Left colon (tissue), 2 donors: ENCODE measurements at places on chromosomes 16 and 17. TPM values are rescaled to one million over a fixed set of nuclear protein-coding genes. Genes with fewer than 3 reads are reported as not detected.

Gene CCL17
- not detected for total RNA-seq

Gene TIMM22
- 8.2 TPM for total RNA-seq

Gene CIAPIN1
- 47.3 TPM for total RNA-seq

Gene TNP2
- total RNA-seq, result not detected

Gene CTDNEP1
- 108 TPM for total RNA-seq

Gene KLHL10
- not detected for total RNA-seq

Gene GIT1
- 30.8 TPM for total RNA-seq

Gene QRICH2
- total RNA-seq, result 1.9 TPM

Gene KRTAP4-1
- not detected for total RNA-seq

Gene TP53TG3
- total RNA-seq, result not detected

Gene DPH1
- 31.2 TPM for total RNA-seq

Gene ZSCAN10
- total RNA-seq, result not detected

Gene SLC5A2
- 0.28 TPM for total RNA-seq

Gene DDX5
- total RNA-seq, result 445 TPM

Gene HSD17B2
- total RNA-seq, result 63.6 TPM

Gene KRT33B
- not detected for total RNA-seq

Gene SLC35G6
- total RNA-seq, result not detected

Gene DUS2
- 14.1 TPM for total RNA-seq

Gene ABI3
- 7.6 TPM for total RNA-seq

Gene RNF157
- total RNA-seq, result 23.6 TPM

Gene AGRP
- total RNA-seq, result not detected

Gene EXOC3L1
- total RNA-seq, result 5.9 TPM

Gene ACSM3
- 40.9 TPM for total RNA-seq

Gene CTRL
- 0.89 TPM for total RNA-seq

Gene TBC1D28
- total RNA-seq, result not detected

Gene PDE6G
- not detected for total RNA-seq

Gene ASGR1
- total RNA-seq, result 0.42 TPM

Gene MT1M
- total RNA-seq, result 5.1 TPM

Gene ZNF597
- 1.5 TPM for total RNA-seq

Gene SYT17
- total RNA-seq, result 8.4 TPM

Gene SPATA22
- not detected for total RNA-seq

Gene CACNG1
- total RNA-seq, result not detected

Gene TMC7
- 11.7 TPM for total RNA-seq

Gene SMTNL2
- 0.25 TPM for total RNA-seq

Gene ATP2A3
- total RNA-seq, result 300 TPM
